Activated CD4-positive, alpha-beta T cell treated with anti-CD3 and anti-CD28 coated beads for 4 hours (primary cell): ENCODE measurements at places on chromosomes 11 and 22.
A peak's percentile ranks its signal among the peaks of the same experiment; 100 is the strongest.

DNA sequence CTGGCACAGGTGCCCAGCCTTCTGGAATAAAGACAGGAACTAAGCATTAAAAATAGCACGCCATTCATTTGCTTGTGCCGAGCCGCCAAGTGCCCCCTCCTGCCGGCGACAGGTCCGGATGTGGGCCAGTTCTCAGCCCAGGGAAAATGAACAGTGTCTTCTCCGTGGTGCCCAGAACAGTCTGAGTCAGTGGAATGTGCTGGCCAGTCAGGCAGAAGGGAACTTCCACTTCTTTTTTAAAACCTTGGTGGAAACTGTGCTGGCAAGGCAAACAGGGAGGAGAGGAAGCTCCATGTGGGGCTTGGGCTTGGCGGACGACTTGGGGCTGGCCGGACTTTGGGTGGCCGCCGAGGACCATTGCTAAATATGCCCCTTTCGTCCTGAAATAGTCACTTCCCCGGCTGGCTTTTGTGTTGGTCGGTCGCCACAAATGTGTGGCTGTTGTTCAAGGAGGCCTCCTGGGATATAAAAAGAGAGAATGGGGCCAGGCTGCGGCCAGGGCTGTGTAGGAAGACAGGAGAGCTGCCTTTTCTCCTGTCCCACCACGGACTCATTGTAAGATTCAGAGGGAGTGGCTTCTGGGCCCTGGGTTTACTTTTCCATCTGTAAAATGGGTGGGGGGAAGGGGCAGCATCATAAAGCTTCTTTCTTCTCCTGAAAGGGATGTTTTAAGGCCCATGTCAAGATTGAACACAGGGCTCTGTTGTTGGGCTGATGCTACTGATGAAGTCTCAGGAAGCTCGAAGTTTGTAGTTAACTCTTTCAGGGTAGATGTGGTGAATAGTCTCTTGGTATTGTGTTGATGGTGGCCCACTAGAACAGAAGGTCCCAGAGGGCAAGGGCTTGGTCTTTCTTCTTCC, 101.0 kb downstream of the PTPRJ start:
- DNase-seq: peak; percentile 11

- DNase-seq: no peak
Observed at GRCh38 chr11:12042215-12042676, 33.8 kb upstream of the DKK3 start.

DNA sequence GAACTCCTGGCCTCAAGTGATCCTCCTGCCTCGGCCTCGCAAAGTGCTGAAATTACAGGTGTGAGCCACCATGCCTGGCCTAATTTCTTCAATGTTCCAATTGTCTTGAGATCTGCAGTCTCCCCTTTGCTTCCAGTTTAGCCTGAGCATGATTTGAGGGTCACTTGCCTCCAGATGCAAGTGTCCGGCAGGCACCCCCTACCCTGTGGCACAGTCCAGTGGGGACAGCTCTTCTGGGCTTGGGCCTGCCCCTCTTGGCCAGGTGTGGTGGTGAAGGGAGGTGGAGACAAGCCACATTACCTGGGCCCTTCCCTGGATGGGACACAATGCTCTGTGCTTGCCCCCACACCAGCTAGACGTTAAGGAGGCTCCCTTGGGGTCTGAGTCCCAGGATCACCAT, 21.3 kb upstream of the CACNG2 start:
- no peak for DNase-seq

DNA sequence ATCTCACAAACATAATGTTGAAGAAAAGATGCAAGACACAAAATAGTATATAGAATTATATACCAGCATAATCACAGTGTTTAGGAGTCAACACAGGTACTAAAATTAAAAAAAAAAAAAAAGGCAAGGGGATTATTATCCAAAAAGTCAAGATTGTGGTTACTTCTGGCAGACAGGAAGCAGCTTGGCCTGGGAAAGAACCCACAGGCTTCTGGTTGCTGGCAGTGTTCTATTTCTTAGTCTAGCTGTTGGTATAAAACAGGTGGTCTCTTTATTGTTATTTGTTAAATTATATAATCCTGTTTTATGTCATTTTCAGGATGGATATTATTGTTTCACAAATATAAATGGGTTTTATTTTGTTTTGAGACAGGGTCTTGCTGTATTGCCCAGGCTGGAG, 54.0 kb downstream of the C11orf58 start:
- no peak for DNase-seq

DNA sequence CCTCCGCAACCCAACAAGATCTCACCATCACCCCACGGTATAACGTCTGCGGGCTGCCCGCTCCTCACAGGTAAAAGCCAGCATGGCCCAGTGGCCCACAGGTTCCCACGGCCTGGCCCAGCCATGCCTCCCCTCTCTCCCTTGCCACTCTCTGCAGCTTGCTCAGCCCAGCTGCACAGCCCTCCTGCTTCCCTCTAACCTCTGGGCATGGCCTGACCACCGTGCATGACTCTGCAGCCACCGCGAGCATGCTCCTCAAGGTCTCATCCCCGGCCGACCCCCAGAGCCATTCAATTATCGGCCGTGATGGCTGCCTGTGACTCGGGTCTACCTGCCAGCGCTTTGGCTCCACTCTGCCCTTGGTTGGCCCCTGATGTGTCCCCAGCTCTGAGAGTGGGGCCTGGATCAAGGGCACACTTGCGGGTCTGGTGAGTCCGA, 185.5 kb downstream of the CTTN start:
- no peak for DNase-seq

- no peak for DNase-seq
Observed at GRCh38 chr22:31119026-31119717, 3.6 kb upstream of the INPP5J start.

DNA sequence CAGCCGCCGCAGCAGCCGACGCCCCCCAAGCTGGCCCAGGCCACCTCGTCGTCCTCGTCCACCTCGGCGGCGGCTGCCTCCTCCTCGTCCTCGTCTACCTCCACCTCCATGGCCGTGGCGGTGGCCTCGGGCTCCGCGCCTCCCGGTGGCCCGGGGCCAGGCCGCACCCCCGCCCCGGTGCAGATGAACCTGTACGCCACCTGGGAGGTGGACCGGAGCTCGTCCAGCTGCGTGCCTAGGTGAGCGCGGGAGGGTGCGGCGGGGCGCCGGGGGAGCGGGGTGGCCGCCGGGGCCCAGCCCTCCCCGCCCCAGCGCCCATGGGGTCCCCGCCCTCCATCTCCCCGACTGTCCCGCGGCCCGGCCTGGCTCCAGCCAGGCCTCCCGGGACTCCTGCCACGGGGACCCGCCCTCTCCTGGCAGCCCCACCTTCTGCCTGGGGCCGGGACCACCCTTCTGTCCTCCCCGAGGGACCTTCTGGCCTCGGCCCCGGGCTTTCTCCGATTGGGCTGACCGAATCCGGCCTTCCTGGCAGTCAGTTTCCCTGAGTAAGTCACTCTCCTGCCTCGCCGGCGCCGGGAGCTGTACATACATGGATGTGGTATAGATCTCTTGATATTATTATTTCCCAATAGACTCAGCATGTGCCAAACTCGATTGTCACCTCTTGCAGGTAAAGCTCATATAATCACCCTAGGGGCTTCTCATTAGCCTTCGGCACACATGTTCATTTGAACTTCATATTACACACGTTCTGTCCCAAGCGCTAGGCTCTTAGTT, 720 bp downstream of the PACS1 start:
- no peak for DNase-seq

- peak; percentile 68 for DNase-seq
Observed at GRCh38 chr11:3920148-3920852, 64.8 kb downstream of the STIM1 start.

GRCh38 chr11:112279901-112280267, 19.2 kb upstream of the PLET1 start:
- peak; percentile 69 for DNase-seq

- DNase-seq: no peak
Observed at GRCh38 chr11:76391021-76391420, 9.9 kb downstream of the GVQW3 start.

- no peak for DNase-seq
Observed at GRCh38 chr11:64164392-64165312, 1.3 kb downstream of the MACROD1 start.
